Central memory CD4-positive, alpha-beta T cell (primary cell): ENCODE measurements at places on chromosomes 1 and 21.

DNA sequence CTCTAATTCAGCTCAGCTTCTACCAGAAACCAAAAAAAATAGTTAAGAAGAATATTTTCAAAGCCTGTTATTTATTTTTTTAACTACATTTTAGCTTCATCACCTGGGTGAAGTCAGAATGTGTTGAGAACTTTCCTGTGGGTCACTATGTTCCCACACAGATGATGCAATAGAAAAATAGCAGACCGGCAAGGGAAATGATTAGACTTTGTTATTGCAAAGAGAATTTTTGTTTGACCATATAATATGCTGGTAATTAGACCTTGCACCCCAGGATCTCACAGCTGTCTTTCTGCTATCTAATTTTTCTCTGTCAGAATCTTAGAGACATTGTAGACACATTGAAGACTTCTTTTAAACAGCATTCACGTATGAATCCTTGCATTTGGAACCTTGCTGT, 299.3 kb downstream of the TBX15 start:
- DNase-seq, result no peak

GRCh38 chr1:82141390-82141789, 340.7 kb downstream of the ADGRL2 start:
- no peak for DNase-seq

DNA sequence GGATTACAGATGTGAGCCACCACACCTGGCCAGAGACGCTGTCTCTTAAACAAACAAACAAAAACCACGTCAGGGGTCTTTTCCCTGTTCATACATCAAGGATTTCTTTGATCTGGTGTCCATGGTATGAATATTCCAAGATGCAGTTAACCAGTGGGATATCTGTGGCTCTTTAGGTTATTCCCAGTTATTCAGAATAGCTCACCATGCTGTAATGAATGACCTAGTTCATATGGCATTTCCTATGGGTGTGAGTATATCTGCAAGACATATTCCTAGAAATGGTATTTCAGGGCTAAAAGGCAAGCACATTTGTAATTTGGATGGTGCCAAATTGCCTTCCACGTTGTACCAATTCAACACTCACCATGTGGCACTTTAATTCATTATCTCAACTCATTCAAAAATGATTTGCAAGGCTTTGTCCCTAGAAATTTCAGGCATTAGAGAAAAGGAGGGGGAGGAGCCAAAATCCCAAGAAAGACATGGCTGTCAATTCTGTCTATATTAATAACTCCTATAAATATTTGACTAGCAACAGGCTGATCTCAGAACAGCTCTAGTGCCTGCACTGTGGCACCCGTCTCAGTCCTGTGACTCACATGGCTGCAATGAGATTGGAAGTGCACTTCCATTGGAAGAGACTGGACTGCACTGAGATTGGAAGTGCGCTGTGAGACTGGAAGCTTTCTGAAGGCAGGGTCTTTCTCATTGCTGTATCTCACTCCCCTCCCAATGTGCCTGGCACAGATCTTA, 6.0 kb upstream of the STMN1 start:
- DNase-seq, result no peak

DNA sequence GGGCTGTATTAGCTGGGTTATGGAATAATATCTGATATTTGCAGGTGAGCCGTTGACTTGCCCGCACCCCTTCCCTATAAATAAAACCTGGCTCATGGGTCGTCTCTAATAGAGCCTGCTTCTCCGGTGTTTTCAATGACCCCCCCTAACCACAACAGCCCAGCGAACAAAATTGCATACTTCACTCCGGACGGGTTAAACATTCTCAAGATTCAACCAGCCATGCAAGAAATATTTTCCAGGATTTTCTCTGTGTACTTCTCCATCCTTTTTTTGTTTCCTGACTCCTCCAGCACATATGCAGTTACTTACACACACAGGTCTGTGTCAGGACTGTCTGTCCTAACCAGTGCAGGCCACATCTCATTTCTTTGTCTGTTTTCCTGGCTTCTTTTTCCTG, 267.7 kb downstream of the ZNF648 start:
- no peak for DNase-seq

DNA sequence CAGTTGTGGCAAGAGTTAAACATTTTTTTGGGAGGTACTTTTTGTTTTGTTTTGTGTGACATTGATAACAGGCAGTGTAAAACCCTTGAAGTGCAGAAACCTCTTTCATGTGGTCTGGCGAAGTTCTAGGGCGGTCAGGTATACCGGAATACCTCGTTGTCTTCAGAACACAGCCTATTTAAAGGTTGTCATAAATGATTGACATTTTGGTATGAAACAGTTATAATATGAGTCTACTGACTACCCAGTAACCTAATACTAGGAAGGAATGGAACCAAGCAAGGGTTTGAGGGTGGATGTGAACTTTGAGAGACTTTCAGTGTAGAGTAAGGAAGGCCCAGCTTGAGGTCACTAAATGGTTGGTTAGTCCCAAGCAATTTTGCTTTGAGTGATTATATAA, 40.5 kb downstream of the PATJ start:
- peak; percentile 88 for DNase-seq

- no peak for DNase-seq
These were observed 49.4 kb downstream of the CAPZB start for GRCh38 chr1:19435851-19436455.

DNA sequence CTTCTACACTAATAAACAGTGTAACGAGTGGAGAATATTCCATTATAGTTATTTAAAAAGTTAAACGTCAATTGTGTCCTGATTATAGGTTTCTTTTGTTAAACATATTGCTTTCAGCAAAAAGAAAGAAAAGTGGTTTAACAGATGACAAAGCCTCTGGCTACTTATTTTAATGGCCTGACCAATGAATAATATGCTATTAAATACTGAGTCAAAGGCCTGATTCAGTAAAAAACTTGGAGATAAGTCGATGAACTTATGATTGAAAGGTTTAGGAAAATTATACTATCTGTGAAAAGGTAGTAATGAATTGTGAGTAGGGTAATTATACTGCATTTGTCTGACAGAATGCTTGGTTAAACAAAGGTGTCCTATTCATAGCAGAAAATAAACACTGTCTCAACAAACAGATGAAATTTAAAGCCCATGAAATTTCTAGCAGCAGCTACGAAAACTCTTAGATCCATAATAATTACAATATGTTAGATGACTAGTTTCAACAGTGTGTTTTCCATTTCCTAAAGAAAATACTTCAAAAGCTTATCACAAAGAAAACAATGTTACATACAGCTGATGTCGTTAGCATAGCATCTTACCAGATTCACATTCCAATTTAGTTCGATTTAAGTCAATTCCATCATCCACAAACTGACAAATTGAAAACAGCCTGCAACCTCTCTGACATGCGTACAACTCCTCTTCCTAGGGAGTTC, 6.2 kb downstream of the TMEM59 start:
- DNase-seq, result no peak

- no peak for DNase-seq
These were observed 78.2 kb upstream of the FGGY start for GRCh38 chr1:59218521-59219236.

DNA sequence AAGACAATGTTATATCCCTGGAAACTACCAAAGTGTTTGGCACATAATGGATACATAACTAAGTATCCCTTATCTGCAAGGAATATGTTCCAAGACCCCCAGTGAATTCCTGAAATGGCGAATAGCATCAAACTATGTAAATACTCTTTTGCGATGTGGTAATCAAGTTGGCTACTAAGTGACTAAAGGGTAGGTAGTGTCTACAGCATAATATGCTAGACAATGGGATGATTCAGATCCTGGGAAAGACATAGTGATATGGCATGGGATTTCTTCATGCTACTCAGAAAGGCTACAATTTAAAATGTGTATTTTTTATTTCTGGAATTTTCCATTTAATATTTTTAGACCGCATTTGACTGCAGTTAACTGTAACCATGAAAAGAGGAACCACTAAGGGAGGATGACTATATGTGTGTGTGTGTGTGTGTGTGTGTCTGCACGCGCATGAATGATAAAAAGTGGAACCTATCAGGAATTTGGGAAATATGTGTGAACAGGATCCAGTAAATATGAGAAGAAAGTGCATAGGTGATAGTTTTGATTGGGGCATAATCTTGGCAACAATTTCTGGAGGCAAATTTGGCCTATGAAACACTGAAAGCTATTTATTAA, 1899.9 kb downstream of the NCAM2 start:
- DNase-seq, result no peak

DNA sequence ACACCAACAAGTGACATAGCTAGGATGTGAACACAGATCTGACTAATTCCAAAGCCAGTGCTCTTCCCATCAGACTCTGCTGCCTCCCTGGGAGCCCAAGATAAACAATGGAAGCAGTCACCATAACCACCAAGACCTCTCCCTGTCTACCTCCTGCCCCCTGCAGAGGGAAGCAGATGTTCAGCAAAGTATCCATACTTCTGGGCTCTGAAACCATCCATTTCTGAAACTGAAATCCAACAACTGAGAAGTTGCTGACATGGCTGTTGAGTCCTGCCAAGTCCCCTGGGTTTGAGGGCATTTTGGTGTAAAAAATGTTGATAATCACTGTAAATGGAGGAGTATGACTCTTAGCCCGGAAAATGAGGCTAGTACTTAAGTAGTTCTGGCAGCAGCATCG, 102.1 kb downstream of the TYW3 start:
- no peak for DNase-seq

DNA sequence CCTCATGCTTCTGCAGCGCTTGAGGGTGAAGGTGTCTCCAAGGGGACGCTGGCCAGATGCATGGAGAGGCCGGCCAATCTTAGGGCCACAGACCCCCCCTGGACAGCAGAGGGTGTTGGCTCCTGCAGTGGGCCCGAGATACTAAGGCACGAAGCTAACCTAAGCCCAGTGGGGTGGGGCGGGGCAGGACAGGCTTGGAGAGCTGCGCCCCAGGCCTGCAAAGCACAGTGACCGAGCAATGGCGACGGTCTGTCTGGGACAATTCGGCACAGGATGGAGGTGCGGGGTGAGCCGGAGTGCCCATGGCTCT, 1.3 kb downstream of the FNDC10 start:
- DNase-seq, result no peak

DNA sequence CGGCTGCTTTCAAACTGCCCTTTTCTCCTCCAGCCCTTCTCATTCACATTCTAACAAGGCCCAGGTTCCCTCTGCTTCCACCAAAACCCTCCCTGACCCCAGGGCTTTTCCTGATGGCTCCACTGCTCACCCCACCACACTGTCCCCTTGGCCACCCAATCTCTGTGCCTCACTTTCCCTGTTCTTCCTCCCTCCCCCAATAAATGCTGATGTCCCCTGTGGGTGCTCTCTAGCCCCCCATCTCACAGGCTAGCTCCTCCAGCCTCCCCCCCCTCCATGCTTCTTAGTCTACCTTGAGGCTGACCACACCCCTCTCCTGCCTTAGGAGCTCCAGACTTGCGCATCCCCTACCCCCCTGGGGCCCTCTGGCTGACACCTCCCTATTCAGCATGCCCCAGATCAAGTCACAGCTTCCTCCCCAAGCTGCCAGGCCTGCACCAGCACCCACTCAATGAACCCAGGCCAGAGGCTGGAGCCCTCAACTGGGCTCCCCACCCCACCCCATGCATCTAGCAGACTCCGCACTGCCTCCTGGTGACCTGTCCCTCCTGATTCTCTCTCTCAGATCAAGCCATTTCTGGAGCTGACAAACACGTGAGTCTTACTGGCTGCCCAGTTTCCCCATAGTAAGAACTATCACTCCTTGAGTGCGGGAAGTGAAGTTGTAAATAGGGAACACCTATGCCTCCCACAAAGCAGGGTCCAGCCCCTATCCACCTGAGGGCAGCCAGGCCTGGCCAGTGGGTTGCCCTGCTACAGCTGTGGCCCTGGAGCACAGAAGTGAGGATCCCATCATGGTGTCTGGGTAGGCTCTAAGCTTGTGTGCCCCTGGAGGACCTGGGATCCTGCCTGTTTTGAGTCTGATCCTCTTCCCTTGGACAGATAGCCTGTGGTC, 117.9 kb downstream of the DMRTB1 start:
- DNase-seq, result no peak

- no peak for DNase-seq
These were observed 20.0 kb downstream of the ADAMTS5 start for GRCh38 chr21:26946744-26947446.

DNA sequence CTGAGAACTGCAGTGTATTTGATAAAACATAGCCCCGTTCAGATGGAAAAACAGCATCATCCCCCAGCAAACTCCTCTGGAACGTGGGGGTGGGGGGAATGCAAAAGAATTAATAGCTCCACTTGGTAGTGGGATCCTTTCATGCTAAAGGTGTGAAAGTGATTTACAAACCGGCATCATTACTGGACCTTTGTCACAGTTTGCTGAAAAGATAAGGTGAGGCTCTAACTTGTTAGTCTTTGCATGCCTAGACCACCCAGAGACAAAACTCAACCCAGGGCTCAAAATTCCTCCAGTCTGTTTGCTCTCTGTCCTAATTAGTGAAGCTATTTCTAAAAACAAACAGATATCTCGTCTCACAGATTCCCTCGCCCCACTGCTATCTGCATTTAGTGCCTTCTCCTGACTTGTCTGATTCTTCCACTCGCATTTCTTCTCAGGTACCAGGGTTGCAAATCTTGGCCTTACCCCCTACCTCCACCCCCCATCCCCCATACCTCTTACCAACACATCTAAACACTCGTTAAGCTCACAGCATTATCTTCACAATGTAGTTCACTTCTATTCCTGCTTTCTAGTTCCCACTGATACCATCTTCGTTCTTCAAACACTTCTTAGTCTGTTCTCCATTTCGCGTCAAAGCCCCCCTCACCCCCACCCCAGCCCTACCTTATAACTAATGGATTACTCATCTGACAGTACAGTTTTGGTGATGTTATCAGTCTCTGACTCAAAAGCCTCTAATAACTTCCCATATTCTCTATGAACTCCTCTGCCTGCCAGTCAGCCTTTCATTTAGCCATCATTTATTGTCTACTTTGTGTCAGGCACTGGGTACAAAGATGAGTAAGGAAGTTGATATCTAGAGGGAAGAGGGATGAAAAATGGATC, 11.8 kb downstream of the IER5 start:
- DNase-seq, result no peak

DNA sequence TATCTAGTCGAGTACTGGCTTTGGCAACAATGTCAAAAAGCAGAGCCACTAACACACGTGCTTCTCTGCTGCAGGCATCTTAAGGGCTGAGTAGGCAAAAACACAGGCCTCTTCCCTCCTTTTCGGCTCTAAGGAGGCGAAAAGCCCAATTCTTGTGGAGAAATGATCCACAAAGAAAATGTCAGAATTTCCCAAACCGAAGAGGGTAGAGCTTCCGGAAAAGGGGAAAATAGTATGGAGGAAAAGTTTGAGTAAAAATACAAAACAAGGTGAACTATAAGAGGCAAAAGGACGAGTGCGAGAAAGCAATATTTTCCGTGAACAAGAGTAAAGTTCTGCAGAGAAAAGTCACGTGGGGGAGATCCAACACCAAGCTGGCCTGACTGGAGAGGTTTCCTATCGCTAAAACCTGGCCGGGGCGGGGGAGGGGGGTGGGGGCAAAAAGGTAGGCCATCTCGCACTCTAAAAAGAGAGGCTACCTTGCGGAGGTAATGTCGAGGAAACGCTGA, 551 bp downstream of the ZRANB2 start:
- DNase-seq, result no peak

- no peak for DNase-seq
These were observed 1764.3 kb downstream of the NCAM2 start for GRCh38 chr21:22762463-22762862.
